ENCODE measurements at places on chromosomes 13 and 19. TPM values are rescaled to one million over a fixed set of nuclear protein-coding genes. Genes with fewer than 3 reads are reported as not detected.

DNA sequence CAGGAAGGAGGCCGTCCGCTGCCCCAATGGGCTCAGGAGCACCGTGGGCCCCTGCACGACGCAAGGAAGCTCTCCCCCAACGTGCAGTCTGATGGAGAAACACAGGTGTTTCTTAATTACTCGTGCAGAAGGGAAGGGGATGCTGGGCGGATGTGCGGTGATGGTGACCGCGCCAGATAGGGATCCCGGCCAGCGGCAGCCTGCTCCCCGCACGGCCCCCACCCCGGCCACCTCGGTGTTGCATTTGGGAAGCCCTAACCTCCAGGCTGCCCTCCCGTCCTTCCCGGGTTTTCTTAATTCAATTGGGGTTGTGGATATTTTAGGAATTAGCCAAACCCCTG lies 254.4 kb downstream of the ZNF536 start:
- DNase-seq = no peak

DNA sequence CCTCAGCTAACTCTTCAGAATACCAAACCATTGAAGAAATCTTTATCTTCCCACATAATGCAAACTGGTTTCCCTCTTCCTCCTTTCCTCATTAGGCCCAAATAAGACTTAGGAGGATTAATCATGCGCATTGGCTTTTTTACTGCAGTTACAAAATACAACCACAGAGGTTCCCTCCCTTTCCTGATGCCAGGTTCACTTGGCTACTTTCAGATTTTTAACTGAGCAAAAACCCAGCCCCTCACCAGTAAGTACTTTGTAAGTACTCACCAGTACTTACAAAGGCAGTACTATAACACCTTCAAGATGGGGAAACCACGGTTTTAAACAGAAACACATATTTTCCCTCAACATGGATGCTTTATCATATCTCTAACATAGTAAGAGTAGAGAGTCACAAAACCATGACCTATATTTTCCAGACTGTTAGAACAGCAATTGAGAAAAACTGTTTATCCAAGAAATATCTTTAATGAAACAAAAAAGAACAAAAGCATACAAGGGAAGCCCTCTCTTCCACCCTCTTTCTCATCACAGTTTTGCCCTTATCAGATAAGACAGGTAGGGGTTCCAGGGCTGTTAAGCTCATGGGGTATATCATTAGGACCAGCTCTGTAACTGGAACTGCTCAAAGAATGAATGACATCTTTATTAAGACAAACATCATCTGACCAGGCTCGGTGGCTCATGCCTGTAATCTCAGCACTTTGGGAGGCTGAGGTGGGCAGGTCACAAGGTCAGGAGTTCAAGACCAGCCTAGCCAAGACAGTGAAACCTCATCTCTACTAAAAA lies 12.7 kb downstream of the FOXO1 start:
- DNase-seq = no peak

ZNF726 gene
- 3.1 TPM for total RNA-seq

GRCh38 chr19:1013218-1013617 lies 7.7 kb downstream of the TMEM259 start:
- no peak for DNase-seq

SLITRK5 gene
- under 0.01 TPM for total RNA-seq

DNA sequence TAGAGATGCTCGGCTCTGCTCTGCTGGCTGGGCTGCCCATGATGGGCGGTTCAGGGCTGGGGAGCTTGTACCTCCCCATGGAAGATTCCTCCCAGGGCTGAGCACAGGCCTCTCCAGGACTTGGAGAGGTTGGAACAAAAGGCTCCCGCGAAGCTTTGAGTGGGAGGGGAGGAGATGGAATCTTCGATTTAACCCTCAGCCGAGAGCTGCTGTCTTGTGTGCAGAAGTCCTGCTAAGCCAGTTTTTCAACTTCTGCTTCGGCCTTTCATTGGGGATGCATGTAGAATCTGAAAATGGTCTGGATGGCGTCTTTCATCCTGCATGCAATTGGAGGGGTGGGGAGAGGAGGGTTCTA lies 163.3 kb downstream of the KDM4B start:
- DNase-seq = no peak

PHF11 gene
- total RNA-seq = 27.8 TPM

DNA sequence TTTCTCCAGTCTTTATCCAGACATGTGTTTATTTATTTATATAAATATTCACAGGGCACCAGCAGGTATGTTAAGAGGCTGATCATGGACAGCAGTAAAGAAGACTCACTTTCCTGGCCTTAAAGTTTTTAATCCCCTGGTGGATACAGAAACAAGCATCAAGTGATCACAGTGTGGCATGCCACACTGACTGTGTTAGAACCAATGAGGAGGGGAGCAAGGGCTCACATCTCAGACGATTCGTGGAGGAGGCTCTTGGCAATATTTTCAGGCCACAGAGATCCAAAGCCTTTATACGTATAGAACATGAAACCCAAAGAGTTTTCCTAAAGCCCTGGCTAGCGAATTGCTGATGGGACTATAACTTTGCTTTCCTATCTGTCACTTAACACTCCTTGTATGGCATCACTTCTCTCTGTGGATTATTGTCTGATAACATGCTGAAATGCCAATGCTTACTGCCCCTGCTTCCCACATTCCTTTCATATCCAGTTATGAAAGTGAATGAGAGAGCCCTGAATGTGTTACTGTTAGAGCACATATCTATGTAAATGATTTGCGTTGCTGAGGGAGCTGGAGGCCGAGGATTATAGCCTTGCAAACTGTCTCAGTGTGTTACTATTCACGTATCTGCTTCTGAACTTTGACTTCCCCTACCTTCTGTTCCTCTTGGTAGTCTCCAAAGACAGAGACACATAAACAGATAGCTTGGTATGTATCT lies 37.6 kb downstream of the POLR1D start:
- no peak for DNase-seq

AMER2 gene
- 0.04 TPM for total RNA-seq

TRMT1 gene
- total RNA-seq = 74.7 TPM

ZNF69 gene
- total RNA-seq = 19.2 TPM

GRCh38 chr13:94303644-94304174 lies 175.8 kb downstream of the DCT start:
- no peak for DNase-seq

Measured in kidney epithelial cell (primary cell).